ENCODE measurements at places on chromosomes 3 and 15. TPM values are rescaled to one million over a fixed set of nuclear protein-coding genes. Genes with fewer than 3 reads are reported as not detected.

DNA sequence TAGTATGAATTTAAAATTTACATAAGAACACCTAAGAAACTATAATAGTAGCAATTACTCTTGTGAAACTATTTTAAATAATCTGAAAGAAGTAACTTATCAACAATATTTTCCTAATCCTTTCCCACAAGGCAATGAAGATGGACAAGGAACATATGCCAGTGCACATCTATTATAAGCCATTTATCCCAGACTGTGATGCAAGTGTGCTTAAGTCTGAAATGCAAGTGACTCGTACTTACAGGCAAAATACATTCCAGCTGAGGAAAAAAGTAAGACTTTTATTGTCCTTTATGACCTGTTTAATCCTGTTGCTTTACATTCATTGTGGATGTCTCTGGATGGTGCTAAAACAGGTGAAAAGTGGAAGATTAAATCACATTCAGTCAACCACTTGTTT, 709.4 kb downstream of the ZNF385D start:
- no peak for DNase-seq
- H3K27ac ChIP-seq: no peak overlapping the region
- no peaks in the 10 kb centered on the region for H3K27me3 ChIP-seq
- H3K4me3 ChIP-seq: no peak overlapping the region

- no peaks in the 10 kb centered on the region for H3K36me3 ChIP-seq
- no peak overlapping the region for H3K27ac ChIP-seq
- H3K4me3 ChIP-seq: no peak overlapping the region
- H3K27me3 ChIP-seq: no peaks in the 10 kb centered on the region
Observed at GRCh38 chr3:156037356-156037755, 83.0 kb upstream of the KCNAB1 start.

GRCh38 chr15:32746116-32746857, 28.5 kb downstream of the GREM1 start:
- H3K27me3 ChIP-seq: no peaks in the 10 kb centered on the region
- no peak overlapping the region for H3K4me3 ChIP-seq
- H3K4me1 ChIP-seq: no peaks in the 10 kb centered on the region
- H3K27ac ChIP-seq: no peak overlapping the region

DNA sequence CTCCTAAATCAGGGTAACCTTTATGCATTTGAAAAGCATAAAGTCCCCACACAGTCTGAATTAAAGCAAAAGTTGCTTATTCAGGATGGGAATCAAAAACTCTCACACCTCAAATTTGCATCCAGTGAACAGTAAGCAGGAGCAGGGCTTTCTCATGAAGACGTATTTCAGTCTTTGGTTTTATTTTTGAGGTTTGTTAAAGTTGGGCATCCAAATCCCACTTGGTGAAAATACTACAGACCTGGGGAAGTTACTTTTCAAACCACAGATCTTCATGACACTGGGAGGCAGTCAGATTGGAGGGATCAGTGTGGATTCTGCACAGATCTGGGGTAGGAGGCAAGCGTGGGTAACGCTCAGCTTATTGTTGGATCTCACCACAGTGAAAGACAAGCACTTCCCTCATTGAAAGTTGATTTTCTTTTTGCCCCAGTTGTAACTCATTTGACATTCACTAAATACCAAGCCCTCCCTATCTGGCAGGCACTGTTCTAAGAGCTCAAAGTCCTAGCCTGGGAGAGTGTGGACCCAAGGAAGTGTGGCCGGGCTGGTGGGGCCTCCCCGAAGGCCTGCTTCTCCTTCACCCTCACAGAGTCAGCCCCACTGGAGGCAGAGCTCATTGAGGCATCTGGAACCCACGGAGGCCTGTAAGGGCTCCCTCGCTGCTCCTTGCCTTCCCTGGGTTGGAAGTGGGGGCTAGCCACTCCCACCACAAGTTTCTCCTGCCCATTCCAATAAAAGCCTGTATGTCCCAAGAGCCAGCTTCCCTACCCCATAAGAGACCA, 783 bp upstream of the ISG20 start:
- peaks cover 23% of the 10 kb centered on the region for H3K4me1 ChIP-seq
- H3K4me3 ChIP-seq: peak overlapping the region; percentile 71
- H3K36me3 ChIP-seq: no peaks in the 10 kb centered on the region
- DNase-seq: no peak
- H3K27me3 ChIP-seq: no peaks in the 10 kb centered on the region
- H3K27ac ChIP-seq: peak overlapping the region; percentile 93

GRCh38 chr15:64906402-64906801, 5.3 kb upstream of the ANKDD1A start:
- DNase-seq: no peak
- no peak overlapping the region for H3K27ac ChIP-seq
- no peaks in the 10 kb centered on the region for H3K27me3 ChIP-seq
- peaks cover 2% of the 10 kb centered on the region for H3K36me3 ChIP-seq
- no peak overlapping the region for H3K4me3 ChIP-seq

DNA sequence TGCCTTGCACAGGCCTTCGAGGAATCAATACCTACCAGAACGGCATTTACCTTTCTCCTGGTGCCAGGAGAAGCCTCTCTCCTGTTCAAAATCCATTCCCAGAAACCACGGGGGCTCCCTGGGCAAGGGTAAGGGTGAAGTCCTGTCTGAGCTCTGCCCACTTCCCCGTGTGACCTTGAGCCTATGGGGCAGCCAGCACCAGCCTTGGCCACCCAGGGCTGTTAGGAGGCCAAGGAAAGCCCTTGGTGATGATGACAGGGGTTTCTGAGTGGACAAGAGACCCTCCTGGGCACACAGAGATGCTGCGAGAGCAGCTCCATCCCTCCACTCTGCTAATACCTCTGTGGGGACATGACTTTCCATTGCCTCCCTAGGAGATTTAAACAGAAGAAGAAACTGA, 5.9 kb downstream of the SCN5A start:
- no peak overlapping the region for H3K4me3 ChIP-seq
- H3K4me1 ChIP-seq: no peaks in the 10 kb centered on the region
- no peaks in the 10 kb centered on the region for H3K27me3 ChIP-seq
- no peak for DNase-seq

Gene ITIH3
- 2.6 TPM for total RNA-seq

DNA sequence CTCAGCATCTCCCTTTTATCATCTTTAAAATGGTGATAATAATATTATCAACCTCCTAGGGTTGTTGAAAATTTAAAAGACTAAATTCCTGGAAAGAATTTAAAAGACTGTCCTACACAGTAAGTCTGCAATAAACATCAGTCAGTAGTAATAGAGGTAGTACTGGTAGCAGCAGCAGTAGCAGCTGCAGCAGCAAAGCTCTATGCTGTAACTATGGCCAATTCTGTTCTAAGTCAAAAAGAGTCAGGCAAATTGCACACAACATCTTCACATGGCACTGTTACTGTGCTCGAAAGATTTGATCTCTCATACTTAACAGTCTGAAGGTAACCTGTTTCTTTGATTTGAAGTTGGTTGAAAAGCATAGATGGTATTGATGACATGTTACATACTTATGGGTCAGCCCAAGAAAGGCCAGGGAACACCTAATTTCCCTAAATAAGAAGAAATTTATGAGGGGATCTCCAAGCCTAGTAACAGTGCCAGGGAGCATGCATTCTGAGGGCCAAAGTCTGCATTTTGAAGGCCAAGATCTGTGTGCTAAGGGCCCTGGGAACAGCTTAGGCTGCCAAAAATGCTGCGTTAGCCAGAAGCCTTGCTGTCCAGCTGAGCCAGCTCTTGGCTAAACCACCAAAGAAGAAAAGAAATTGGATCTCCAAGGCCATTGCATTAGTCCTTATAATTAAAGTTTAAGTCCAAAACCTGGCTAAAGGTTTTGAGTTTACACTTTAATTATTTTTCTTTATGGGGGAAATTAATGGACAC, 68.2 kb downstream of the SIDT1 start:
- H3K4me1 ChIP-seq: no peaks in the 10 kb centered on the region
- DNase-seq: no peak
- H3K27me3 ChIP-seq: no peaks in the 10 kb centered on the region

DNA sequence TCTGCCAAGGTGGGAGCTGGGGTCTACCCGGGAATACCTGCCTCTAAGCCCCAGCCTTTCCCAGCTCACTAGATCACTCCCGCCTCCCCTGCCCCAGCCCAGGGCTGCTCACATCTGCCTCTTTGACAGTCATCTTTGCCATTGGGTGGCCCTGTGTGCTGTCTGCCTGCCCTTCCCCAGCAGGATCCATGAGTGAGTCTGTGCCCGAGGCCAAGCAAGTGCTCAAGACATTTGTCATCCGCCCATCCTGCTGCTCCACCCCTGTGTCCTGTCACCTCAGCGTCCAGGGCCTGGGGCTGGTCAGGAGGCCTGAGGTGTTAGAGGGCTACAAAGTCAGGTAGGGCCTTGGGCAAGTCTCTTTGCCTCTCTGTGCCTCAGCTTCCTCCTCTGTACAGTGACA, 89.4 kb downstream of the LSM3 start:
- DNase-seq: no peak
- no peaks in the 10 kb centered on the region for H3K4me1 ChIP-seq
- H3K36me3 ChIP-seq: no peaks in the 10 kb centered on the region
- H3K27me3 ChIP-seq: no peaks in the 10 kb centered on the region

DNA sequence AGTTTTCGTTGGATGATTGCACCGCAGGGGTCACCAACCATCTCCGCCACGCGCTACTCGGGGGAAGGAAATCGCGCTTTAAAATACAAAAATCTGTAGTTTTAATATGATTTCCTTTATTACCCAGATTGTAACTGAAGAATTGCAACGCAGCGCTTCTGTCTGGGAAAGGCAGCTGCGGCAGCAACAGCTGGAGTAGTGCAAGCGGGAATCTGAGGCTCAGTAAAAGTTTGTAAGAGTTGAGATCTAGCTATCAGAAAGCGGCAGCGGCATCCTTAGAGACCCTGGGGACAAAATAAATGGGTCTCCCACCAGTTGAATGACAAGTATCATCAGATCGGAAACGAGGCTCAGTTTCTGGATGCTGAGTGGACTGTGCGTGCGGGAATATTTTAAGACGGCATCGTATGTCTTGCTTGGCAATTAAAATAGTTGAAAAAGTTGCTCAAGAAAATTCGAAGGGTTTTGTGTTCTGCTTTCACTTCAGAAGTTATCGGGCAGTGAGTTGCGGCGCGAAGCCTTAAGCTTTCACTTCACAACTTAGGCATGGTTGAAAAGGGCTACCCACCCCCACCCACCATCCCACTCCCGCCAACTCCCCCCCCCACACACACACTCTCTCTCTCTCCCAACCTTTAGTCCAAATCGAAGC, 2.7 kb downstream of the MECOM start:
- H3K4me1 ChIP-seq: peaks cover 31% of the 10 kb centered on the region
- H3K36me3 ChIP-seq: no peaks in the 10 kb centered on the region
- peak overlapping the region; percentile 94 for H3K27ac ChIP-seq
- H3K4me3 ChIP-seq: peak overlapping the region; percentile 80

DNA sequence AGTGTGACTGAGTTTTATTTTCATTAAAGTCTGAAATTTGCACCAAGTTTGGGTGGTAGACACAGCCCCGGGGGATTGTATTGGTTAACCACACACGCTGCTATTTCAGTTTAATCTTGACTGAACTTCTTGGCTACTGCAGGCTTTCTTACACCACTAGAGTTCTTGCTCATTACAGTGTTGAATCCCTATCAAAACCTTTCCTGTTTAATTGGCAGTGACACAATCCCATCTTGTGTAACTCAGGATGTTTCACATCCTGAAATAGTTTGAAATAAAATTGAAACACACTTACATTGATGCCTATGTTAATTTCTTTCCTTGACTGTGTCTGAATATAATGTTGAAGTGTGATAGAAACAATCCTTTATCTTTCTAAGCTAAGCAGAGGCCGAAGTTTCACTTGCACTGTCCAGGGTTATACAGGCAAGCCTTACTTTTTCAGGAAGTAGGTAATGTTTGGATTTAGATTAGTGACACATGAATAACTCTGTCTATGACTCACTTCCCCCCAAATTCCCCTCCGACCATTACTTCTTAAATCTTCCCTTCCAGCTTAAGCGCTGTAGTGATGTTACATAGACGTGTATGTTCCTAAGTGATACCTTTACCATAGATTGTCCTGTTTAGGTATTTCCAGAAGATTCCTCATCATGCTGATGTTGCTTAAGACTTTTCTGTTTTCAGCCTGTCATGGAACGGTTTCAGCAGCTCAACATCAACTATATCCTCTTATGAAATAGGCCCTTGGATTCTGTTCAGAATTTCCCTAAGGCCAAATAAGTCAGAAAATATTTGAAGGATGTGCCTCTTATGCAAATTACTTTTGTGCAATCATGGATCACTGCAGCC, 16.8 kb downstream of the ATG7 start:
- H3K36me3 ChIP-seq: no peaks in the 10 kb centered on the region
- peaks cover 21% of the 10 kb centered on the region for H3K4me1 ChIP-seq
- no peaks in the 10 kb centered on the region for H3K27me3 ChIP-seq
- peak overlapping the region; percentile 57 for H3K27ac ChIP-seq
- peak overlapping the region; percentile 51 for H3K4me3 ChIP-seq
- no peak for DNase-seq

Gene SI
- not detected for total RNA-seq

DNA sequence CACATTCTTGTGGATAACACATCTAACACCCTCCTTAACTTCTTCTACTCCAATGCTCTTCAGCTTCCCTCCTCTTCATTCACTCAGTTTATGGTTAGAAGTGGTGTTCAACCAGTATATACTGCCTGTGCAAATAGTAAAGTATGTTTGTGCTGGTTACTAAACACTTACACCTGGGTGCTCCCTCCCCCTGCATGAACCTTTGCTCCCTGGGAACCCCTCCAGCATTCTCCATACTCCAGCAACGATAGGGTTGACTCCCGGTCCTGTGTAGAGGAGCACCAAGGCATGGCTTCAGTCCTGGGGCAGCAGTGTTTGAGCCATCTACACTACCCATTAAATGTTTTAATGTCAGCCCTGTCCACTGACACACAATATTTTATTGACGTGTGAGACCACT, 407.5 kb upstream of the DPH6 start:
- no peak for DNase-seq
- H3K36me3 ChIP-seq: no peaks in the 10 kb centered on the region
- H3K4me3 ChIP-seq: no peak overlapping the region
- no peaks in the 10 kb centered on the region for H3K4me1 ChIP-seq

DNA sequence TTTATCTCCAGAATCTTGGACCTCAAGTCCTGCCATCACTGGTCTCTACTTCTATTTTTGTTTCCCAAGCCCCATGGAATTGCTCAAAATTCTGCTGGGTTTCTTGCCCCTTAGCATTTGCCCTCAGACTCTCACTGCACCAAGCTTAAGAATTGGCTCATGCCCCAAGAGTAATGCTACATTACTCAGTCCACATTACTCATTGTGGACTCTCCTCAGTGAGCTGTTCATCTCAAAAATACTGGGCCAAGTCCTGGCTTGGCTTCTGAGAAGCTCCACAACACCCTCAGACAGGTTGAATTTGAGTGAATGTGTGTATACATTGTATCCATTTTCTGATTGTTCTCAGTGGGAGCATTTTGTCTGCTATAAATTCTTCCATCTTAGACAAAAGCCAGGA, 364.4 kb upstream of the ARHGEF26 start:
- DNase-seq: no peak
- no peaks in the 10 kb centered on the region for H3K27me3 ChIP-seq
- no peaks in the 10 kb centered on the region for H3K4me1 ChIP-seq
- H3K27ac ChIP-seq: no peak overlapping the region
- no peaks in the 10 kb centered on the region for H3K36me3 ChIP-seq
- H3K4me3 ChIP-seq: no peak overlapping the region

Gene UCN2
- total RNA-seq: 3.0 TPM

Gene ONECUT1
- total RNA-seq: not detected

- H3K27ac ChIP-seq: no peak overlapping the region
- H3K4me3 ChIP-seq: no peak overlapping the region
- H3K27me3 ChIP-seq: no peaks in the 10 kb centered on the region
- no peaks in the 10 kb centered on the region for H3K36me3 ChIP-seq
- H3K4me1 ChIP-seq: peaks cover 3% of the 10 kb centered on the region
Observed at GRCh38 chr3:94433811-94434210, 370.9 kb downstream of the NSUN3 start.
